ENCODE measurements at places on chromosomes 16 and 17.

- DNase-seq = no peak
Observed at GRCh38 chr16:50679266-50679665, 1.8 kb downstream of the SNX20 start.

DNA sequence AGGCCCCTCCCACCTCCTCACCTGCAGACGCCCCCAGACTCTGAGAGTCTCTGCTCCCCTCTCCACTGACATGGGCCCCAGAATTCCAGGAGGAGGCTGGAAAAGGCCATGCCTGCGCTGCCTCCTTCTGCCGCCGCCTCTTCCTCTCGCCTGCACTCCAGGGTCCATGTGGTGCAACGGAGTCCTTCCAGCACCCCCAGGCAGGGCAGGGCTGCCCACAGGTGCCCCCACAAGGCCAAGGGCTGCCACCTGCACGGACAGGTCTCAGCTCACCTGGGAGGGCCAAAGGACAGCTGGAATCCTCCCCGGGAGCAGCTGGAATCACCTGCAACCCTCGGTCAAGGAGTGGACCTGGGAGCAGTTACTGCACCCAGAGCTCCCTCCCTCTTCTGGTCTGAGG, 194.9 kb downstream of the RBFOX3 start:
- DNase-seq = no peak

DNA sequence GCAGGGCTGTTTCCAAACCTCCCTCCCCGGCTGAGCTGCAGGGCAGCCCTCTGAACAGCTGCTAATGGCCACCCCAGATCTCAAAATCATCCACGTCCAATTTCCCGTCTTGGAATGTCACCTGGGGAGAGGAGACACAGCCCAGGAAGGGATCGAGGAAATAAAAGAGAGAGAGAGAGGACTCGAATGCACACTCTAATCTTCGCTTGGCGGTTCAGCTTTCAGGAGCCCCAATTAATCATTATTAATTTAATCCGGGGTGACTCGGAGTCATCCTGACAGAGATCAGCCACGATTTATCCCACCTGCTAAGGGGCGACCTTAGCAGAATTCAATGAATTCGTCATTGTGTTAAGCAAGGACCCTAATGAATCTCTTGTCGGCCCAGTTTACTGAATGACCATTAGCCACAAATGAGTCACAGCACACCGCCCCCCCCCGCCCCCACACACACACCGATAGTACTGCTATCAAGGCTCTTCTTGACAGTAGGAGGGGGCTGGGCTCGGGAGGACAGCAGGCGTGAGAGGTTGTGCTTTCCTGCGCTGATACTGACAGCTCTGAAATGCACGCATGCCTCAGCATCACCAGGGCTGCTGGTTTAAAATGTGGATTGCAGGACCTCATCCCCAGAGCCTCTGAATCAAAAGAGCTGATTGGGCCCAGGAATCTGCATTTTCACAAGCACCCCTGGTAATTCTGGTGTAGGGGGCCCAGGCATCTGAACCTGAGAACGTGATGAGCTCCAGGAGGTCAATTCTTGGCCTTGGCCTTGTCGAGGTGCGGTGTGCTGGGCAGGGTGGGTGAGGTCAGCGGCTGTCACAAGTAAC, 190.0 kb upstream of the CIBAR2 start:
- no peak for DNase-seq

DNA sequence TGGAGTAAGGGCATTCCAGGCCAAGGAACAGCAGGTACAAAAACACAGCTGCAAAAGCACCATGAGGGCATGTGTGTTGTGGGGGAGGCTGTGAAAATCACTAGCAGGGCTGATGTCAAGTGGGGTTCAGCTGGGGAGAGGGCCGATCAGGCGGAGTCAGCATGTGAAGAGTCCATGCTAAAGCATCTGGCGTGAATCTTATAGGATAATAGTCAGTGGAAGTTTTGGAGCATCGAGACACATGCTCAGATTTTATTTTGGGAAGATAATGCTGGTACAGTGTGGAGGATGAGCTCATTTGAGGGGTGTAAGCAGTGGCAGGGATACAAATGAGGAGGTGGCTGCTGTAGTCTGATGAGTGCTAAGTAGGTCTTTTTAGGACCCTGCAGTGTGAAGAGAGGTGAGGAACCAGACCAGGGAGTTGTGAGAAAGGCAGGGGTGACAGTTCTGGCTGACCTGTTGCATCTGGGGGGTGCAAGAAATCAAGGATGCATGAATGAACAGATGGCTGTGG, 30.3 kb downstream of the MMD start:
- DNase-seq = no peak

GRCh38 chr17:44965481-44966234, 2.4 kb downstream of the C1QL1 start:
- DNase-seq = no peak

GRCh38 chr17:15466131-15466530, 1.3 kb downstream of the CDRT4 start:
- DNase-seq = no peak

- no peak for DNase-seq
Observed at GRCh38 chr17:38554430-38555350, 51.1 kb downstream of the SRCIN1 start.

GRCh38 chr16:54944002-54944401, 13.3 kb downstream of the IRX5 start:
- DNase-seq = no peak

GRCh38 chr16:86252596-86252995, 257.7 kb upstream of the FOXF1 start:
- DNase-seq = no peak

DNA sequence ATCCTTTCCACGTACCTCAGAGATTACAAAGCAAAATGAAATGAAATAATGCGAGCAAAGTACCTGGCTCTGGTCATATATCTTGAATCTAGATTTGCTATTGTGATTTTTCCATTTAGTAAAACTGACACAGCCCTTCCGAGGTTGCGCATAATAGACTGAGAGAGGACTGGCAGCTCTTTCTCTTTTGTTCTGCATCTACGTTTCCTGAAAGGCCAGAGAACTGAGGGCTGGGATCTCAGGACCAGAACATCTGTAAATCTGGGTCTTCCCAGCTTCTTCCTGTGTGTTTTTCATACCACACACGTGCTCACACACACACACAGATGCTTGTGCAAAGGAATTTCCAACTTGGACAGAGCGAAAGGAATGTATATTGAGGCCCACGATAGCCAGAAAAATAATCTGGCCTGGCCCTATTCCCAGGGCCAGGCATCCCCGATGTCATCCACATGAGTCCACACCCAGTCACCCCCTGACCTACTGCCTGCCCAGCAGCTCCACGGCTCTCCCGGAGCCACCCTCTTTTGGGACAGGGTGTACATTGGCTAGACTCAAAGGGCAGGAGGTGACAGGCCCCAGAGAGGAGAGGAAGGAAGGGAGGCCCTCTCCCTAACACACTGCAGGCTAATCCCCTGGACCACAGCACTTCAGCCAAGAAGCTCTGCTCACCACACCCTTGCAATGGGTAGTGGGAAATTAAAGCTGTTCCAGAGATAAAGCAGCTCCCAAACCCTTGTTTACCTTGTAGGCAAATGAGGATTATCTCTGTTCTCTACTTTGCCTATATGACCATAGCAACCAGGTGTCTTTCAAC, 41.8 kb downstream of the NOL11 start:
- DNase-seq = peak; percentile 29

DNA sequence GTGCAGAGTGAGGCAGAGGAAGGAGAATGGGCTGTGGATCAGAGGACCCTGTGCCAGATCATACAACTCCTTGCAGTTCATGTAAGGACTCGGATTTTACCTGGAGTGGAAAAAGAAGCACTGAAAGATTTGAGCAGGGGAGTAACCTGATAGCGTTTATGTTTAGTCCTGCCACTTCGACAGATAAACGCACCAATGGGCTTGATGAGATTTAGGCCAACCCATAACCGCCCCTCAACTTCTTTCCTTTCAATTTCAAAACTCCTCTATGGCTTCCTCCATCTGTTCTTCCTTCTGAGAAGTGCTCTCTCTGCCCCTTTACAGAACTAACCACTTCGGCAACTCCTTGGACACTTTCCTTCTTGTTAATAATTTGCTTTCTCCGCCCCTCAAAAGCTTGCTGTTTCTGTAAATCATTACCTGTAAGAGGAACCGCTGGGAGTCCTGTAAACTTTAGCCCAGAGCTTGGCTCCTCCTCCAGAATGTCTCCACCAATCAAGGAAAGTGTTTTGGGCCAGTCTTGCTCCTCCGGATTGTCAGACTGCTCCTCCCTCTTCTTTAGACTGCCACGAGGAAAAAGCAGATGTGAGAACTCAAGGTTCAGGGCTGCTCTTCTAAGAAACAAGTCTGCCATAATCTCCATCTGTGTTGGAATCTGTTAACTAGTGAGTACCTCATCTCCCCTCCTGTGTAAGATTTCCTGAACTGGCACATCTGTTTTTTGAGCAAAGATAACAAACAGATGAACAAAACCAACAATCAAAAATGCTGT, at the start of gene ACSM3:
TSS of gene ACSM3 (plus strand) at position 554 of the 772 bp plus-strand sequence. CDS start 6,021 bp downstream, outside the sequence.
- no peak for DNase-seq

DNA sequence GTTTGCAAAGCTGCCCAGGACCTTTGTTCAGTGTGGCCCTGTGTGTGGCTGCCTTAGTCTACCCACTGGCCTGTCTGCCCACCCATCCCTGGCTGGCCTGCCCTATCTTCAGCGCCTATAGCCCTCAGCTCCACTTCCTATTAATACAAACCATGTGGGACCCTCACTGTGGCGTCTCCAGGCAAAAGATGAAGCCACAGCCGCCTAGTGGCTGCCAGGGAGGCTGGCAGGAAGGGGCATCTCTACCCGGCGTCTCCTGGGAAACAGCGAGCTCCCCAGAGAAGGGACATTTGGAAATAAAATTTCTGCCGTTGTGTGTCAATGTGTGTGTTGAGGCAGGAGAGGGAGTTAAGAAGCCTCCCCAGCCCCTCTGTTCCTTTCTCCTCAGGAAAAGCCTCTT, 31.5 kb downstream of the NEUROD2 start:
- no peak for DNase-seq

DNA sequence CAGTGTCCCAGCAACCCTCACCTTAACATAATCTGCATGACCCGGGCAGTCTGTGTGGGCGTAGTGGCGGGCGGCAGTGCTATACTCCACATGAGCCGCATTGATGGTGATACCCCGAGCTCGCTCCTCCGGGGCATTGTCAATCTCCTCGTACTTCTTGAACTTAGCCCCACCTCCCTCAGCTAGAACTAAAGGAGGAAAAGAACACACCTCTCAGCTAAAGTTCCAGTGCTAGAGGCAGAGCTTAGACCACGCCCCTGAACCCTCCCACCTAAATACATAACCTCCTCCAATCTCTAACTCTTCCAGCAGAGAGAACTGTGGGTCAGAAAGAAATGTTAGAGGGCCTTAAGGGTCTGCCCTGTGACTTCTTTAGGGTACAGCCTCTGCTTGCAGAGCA, 855 bp downstream of the TUFM start:
- peak; percentile 6 for DNase-seq

GRCh38 chr17:50311112-50311460, 34.8 kb upstream of the XYLT2 start:
- no peak for DNase-seq
